ENCODE measurements at places on chromosomes 13 and 19.

GRCh38 chr19:3733549-3734309, 25.5 kb downstream of the TJP3 start:
- DNase-seq: no peak

- DNase-seq: no peak
These were observed 957.1 kb downstream of the PCDH9 start for GRCh38 chr13:66273011-66273410.

DNA sequence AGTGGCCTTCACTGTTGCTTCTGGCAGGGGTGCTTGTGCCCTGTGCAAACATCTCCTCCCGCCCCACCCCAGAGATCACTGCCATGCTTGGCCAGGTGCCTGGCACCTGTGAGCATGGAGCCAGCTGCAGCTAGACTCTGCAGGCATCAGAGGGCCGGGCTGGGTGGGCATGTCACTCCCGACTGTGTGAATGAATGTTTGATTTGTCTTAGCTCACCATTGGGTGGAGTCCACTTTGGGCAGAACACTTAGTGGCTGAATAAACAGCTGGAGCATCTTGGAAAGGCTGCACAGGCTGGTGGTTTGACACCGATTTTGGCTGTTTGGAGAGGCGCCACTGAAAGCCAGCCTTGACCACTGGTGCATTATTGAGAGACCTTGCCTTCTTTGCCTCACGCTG, 267.3 kb downstream of the DLEU7 start:
- no peak for DNase-seq

- DNase-seq: no peak
These were observed 3.1 kb downstream of the DYRK1B start for GRCh38 chr19:39830847-39831246.

- DNase-seq: no peak
These were observed 219.9 kb downstream of the SPRY2 start for GRCh38 chr13:80121038-80121437.

- no peak for DNase-seq
These were observed 62.1 kb downstream of the ERICH4 start for GRCh38 chr19:41505105-41505504.

DNA sequence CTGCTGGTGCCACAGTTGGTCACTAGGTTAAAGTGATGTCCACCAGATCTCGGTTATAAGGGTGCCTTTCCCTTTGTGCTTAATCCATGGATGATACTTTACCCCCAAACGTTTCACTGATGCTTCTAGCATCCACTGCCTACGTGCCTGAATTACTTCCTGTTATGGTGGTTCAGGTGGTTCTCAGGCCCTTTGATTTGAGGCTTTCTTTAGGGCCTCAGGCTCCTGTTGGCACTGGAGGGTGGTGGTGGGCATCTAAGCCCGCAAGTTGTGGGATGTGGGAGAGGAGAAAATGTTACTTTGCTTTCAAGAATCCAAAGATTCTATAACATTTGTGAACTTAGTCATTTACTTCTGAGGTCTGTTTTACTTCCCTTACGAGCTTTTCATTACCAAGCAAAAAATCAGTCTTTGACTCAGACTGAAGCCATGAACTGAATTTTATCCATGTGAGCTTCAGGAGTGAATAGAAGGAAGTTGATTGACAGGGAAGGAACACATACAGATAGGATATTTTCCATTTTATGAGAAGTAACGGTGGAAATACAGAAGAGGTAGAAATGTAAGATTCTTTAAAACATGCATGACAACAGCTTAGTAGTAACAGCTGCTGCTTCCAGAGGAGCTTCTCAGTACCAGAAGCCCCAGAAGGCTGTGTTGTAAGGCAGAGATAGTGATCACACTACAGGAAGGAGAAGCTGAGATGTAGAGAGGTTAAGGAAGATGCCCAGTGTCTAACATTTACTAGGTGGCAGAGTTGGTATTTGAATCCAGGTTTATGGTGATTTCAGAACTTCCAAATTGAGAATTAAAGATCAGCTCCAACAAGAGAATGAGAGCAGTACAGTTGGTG, 65.0 kb downstream of the ARHGEF7 start:
- no peak for DNase-seq

DNA sequence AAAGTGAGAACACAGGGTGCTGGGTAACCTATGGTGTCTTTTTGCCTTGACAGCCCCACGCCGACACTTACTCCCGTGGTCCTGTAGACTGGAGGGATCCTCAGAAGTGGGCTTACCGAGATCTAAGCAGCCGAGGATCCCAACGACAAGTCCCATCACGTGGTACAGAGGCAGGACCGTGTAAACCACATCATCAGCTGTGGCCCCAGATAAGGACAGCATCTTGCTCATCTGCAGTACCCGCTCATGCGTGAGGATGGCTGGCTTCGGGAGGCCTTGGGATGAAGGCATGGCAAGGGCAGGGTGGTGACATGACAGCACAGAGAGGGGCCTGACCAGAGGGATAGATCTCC, 2.1 kb downstream of the SLC27A5 start:
- DNase-seq: no peak

- no peak for DNase-seq
These were observed 12.6 kb upstream of the AXL start for GRCh38 chr19:41206456-41206855.

- no peak for DNase-seq
These were observed 1.1 kb upstream of the CYP4F3 start for GRCh38 chr19:15639596-15639995.

DNA sequence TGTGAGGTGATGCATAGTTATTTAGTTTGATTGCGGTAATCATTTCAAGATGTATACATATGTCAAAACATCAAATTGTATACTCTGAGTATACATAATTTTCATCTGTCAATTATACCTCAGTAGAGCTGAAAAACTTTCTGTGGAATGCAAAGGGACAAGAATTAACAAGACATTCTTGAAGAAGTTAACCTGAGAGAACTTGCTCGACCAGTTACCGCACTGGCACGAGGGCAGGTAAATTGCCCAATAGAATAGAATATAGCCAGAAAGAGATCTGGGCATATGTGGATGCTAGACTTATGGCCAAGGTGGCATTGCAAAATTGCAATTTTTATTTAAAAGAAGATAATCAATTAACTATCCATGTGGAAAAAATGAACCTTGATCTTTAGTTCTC, 42.3 kb upstream of the GJB6 start:
- DNase-seq: no peak

- DNase-seq: no peak
These were observed 45.2 kb downstream of the MLLT1 start for GRCh38 chr19:6234527-6234926.

DNA sequence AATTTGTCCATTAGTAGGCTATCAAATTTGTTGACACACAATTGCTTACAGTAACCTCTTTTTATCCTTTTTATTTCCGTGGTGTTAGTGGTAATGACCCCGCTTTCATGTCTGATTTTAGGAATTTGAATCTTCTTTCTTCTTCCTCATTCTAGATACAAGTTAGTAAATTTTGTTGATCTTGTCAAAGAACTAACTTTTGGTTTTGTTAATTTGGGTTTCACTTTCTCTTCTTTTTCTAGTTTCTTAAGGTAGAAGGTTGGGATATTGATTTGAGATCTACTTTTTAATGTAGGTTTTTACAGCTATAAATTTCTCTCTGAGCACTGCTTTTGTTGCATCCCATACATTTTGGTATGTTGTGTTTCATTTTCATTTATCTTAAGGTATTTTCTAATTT, 53.3 kb upstream of the SLC7A1 start:
- DNase-seq: no peak

DNA sequence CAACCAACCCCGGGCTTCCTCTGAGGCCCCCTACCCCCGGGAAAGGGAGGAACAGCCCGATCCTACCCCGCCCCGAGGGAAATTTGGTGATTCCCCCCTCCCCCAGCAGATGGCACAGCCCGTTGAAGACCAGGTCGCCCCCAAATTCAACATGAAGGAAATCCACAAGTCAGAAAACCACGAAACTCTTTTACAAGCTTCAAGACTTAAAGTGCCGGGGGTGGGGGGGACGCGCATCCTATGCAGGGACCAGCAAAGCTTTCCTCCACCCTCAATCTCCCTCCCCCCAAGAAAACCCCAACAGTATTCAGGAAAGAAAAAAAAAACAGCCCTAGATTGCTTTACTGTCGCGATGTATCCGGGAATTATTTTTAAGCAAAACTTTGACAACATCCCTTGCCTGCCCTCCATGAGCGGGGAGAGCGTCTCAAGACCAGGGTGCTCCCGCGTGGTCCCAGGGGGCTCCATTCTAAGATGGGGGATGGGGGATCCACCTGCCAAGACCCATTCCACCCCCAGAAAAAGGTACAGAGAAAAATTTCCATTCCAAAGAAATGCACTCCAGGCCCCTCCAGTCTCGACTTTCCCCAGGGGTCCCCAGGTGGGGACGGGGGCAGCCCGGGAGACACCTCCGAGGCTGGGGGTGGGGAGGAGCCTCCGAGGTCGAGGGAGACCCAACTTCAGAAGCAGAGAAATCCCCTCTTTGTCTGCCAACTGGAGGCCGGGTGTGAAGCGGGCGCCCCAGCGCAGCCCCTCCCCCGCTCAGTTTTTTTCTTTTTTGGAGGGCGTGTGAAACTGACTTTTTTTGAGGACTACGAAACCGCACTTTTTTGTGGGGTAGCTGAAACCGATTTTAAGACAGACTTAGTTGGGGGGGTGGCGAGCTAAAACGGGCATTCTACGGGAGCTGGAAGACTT, 1.5 kb downstream of the TCF3 start:
- peak; percentile 17 for DNase-seq

GRCh38 chr19:49554701-49555181, 25.6 kb downstream of the NOSIP start:
- no peak for DNase-seq

- no peak for DNase-seq
These were observed 222.8 kb upstream of the NBEA start for GRCh38 chr13:34719060-34719875.

DNA sequence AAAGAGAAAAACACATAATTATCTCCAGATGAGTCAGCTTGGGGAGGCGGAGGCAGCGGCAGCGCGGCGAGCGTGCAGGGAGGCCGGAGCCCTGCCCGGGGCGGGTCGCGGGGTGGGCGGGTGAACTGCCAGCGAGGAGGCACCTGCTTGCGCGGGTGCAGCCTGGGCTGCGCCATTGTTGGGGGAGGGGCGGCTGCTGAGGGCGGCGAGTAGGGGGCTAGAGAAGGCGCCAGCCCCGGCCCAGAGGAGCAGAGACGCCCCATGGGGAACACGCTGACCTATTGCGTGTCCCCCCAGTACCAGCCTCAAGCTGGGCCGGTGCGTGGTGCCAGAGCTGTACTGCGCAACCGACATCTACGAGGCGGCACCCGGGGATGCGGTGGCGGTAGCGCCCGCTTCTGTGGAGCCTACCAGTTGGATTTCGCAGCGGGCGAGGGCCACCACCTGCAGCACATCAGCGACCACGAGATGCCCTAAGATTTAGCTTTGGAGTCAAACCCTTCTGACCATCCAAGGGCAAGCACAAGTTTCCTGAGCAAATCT, 16.7 kb downstream of the ZNF100 start:
- no peak for DNase-seq

GRCh38 chr19:45474606-45475521, 7.1 kb downstream of the FOSB start:
- no peak for DNase-seq

DNA sequence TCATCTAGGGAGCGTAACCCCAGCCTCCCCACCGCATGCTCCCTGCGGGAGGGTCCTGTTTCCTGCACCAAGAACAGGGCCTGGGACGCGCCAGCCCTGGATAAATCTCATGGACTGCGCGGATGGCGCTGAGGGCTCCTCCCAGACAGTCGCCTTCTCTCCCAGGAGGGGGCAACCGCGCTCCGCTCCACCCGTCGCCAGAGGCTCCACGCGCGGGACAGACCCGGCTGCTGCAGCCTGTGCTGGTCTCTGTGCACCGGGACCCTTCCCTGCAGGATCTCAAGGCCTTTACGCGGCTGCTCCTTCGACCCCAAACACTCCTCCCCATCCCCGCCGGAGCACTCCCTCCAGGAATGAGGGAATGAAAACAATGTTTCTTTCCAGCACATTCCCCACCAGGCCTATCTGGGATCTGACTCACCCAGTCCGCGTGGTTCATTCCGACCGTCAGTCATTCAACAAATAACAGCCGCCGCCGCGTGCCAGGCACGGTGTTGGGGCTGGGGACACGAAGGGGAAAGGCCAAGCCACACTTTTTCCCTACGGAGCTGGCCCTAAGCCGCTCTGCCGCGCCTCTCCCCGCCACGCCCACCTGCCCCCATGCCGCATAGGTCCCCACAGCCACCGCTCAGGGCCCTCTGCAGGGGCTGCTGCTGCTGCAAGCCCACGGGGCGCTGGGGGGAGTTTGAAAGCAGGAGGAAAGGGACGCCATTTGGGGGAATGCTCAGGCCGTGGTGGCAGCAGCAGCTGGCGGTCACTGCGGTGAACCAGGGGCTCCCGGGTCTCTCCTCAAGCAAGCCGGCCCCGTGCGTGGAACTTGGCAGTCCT, 6.0 kb downstream of the PNMA8B start:
- peak; percentile 79 for DNase-seq

DNA sequence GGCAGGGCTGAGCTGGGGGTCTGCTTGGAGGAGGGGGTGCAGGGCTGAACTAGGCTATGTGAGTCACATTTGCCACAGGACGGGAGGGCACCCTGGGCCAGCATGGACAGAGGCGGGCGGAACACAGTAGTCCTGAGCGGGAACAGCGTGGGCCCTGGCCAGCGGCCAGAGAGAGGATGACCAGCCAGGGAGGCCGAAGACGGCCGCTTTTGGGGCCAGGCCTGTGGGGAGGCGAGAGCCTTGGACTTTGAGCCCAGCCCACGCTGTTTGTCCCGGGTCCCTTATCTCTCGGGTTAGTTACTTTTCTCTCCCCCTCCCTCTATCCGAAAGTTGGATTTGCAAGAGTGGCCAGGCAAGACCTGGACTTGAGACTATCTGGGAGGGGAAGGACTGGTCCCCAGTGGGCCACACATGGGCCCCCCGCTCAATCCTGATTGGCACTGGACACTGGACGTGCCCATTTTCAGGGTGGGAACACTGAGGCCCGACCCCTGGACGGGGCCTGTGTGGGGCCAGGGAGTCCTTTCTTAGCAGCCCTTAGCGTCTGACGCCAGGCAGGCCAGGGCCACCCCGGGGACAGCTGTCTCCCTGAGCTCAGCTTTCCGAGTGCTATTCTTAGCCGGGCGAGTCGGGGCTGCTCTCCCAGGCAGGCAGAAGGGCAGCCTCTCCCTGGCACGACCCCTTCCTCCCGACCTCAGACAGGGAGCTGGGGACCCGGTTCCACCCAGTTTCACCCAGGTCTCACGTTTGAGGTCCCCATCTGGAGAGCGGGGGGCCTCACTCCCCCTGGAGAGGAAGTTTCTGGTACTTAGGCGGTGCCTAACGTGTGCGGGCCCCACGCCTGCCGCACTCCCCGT, 833 bp downstream of the GAMT start:
- no peak for DNase-seq

All from fibroblast of upper back skin (primary cell).